ENCODE measurements at places on chromosomes 16 and 17. TPM values are rescaled to one million over a fixed set of nuclear protein-coding genes. Genes with fewer than 3 reads are reported as not detected.

Gene UMOD
- total RNA-seq: not detected

Gene TBC1D3K
- not detected for total RNA-seq

Gene KRT33B
- not detected for total RNA-seq

Gene CCL17
- total RNA-seq: not detected

Gene UTS2R
- total RNA-seq: not detected

Gene ITGAD
- total RNA-seq: not detected

Gene GLIS2
- 1.8 TPM for total RNA-seq

Gene SOST
- not detected for total RNA-seq

Gene KRT20
- not detected for total RNA-seq

Gene CNGB1
- not detected for total RNA-seq

Gene KRT15
- total RNA-seq: not detected

Gene GUCY2D
- under 0.01 TPM for total RNA-seq

Gene TUBG1
- 55.9 TPM for total RNA-seq

Gene CACNA1G
- total RNA-seq: 0.39 TPM

Gene TEKT5
- not detected for total RNA-seq

Gene CBLN1
- total RNA-seq: not detected

Gene RTN4RL1
- 0.20 TPM for total RNA-seq

Gene MEOX1
- total RNA-seq: not detected

Gene ADGRG1
- 6.8 TPM for total RNA-seq

Gene SMIM36
- total RNA-seq: not detected

Gene DYNLRB2
- 0.73 TPM for total RNA-seq

Gene ADCY7
- 52.5 TPM for total RNA-seq

Gene FNDC8
- total RNA-seq: not detected

Gene KRTAP1-5
- 1.6 TPM for total RNA-seq

Gene CES1
- 2.6 TPM for total RNA-seq

Gene GPRC5C
- total RNA-seq: 0.20 TPM

Gene NACA2
- total RNA-seq: not detected

Gene TEKT1
- not detected for total RNA-seq

Gene UNC13D
- 0.20 TPM for total RNA-seq

Gene SLC52A1
- not detected for total RNA-seq

Gene CD2BP2
- 21.7 TPM for total RNA-seq

Gene SLC35G6
- not detected for total RNA-seq

Gene KRT33A
- total RNA-seq: not detected

Gene RSPRY1
- total RNA-seq: 41.2 TPM

Gene TM4SF5
- total RNA-seq: not detected

Gene KRT17
- total RNA-seq: 1.2 TPM

Gene HS3ST2
- under 0.01 TPM for total RNA-seq

Gene KRT25
- total RNA-seq: not detected

Gene IL34
- 0.59 TPM for total RNA-seq

Gene TPSB2
- total RNA-seq: not detected

Measured in subcutaneous preadipocyte (primary cell).